AG09319 (cell line): ENCODE measurements at places on chromosomes 13 and 19.
A peak's percentile ranks its signal among the peaks of the same experiment; 100 is the strongest.

- no peak for DNase-seq
Measured at GRCh38 chr19:39816287-39817048, 17.5 kb downstream of the DYRK1B start.

DNA sequence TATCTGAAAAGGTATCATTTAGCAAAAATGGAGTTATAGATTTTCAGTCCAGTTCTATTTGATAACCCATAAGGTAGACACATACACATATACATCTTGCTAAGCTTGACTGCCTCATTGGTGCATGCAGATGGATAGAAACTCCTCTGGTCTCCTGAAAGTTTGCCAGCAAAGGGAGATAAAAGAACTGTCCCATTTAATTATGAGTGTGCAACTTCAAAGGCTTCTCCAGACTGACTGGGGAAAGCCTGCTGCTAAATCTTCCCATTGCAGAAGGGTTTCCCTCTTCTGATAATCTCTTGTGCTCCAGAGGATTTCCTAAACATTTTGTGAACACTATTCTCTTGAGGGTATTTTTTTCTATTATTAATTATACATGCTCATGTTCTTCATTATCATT is 131.9 kb downstream of the ITGBL1 start:
- no peak for DNase-seq

DNA sequence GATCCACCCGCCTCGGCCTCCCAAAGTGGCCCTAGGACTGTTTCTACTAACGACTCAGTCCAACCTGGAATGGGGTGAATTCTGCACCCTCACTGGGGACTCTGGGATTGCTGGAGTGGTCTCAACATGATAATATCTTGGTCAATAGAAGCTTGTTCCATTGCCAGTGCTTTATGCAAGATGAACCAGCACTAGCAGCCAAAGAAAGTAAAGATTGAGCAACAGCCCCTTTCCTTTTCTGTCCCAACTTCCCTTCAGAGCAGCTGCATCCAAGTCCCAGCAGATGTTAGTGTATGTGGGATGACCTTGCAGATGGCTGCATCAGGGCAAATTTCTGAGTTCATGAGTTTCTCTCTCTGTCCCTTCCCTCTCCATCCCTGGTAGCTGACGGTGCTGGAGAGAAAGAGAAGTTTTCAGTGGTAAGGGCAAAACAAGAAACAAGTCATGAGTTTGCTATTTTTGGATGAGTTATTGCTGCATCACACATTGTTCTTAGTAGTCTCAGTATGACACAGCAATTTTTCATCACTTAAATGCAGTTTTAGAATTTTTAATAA is 183.6 kb upstream of the EDNRB start:
- DNase-seq: peak; percentile 52

DNA sequence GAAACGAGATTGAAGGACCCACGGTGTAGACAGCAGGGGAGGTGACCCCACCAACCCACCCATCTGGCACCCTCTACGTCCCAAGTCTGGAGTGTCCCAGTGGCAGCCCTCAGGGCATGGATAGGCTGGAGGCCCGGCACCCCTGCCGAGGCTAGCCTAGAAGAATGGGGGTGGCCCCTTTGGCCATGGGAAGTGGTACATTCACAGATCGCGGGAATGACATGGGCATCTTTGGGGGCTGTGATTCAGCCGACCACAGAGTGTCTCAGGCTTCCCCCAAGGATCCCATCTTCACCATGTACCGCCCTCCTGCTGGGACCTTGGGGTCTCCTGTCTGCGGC is 11.3 kb upstream of the MKNK2 start:
- DNase-seq: no peak

DNA sequence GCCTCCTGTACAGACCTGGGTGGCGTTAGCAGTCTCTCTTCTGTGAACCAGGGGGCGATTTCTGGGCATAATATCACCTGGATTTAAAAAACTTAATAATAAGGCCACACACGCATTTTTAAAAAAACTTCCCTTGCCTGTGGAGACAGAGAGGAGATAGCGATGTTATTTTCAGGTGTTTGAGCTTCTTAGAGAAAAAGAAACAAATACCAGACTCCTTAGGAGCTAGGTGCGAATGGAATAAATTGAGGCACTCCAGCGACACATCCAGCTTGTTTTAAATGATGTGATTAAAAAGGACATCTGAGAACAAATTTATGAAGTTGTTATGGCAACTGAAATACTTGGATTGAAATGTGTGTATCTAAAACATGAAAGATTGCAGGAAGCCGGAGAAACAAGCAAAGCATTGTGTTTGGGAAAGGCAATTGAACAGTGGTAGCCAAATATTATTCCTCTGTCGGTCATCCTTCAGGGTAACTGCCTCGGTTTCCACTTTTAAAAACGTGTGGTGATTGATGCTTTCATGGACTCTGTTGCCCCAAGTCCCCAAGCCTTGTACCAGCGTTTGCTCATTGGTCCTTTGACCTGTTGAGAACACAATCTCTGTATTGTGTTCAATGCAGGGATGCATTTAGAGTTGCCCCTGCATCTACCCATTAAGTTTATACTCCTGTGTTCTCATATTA is 158.7 kb downstream of the TM9SF2 start:
- no peak for DNase-seq
